ENCODE measurements at places on chromosomes 13 and 19. TPM values are rescaled to one million over a fixed set of nuclear protein-coding genes. Genes with fewer than 3 reads are reported as not detected.
A peak's percentile ranks its signal among the peaks of the same experiment; 100 is the strongest.

CRX gene
- total RNA-seq, result not detected

- H3K27me3 ChIP-seq, result no peaks in the 10 kb centered on the region
- H3K4me1 ChIP-seq, result no peaks in the 10 kb centered on the region
- no peaks in the 10 kb centered on the region for H3K36me3 ChIP-seq
Observed at GRCh38 chr13:46281779-46282178, 70.1 kb downstream of the LRRC63 start.

DNA sequence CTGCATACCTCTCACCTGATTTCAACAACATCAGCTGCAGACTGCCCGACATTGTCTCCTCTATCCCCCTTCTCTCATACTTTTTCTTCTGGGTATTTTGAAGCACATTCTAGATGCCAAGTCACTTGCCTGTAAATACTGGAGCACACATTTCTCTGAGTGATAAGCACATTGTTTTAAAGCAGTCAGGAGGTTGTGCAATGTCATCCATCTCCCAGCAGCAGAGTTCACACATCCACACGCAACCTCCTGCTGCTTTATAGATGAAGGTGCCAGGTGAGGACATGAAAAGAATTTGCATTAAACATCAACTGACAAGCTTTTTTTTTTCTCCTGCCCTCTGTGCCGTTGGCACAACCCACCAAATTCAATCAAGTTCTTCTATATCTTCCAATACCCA lies 5.5 kb downstream of the UPK1A start:
- no peak for DNase-seq
- H3K4me1 ChIP-seq, result no peaks in the 10 kb centered on the region
- H3K27ac ChIP-seq, result no peak overlapping the region

DNA sequence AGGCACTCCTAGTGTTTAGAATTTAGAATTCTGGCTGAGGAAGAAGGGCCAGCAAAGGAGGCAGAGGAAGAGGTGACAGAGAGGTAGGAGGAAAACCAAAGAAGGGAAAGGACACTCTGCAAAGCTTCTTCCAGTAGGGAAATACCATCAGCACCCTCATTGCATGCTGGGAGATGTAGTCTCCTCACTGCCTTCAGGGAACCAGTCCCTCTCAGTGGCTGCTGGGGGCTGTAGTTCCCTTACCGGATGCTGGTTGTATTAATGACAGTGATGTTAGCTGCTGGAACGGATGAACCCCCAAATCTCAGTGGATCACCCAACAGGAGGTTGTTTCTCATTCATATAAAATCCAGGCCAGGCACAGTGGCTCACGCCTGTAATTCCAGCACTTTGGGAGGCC lies 10.1 kb downstream of the GRIN2D start:
- H3K4me1 ChIP-seq, result no peaks in the 10 kb centered on the region
- H3K4me3 ChIP-seq, result no peak overlapping the region
- peak; percentile 60 for DNase-seq
- peaks cover 19% of the 10 kb centered on the region for H3K27me3 ChIP-seq
- H3K27ac ChIP-seq, result no peak overlapping the region

GRCh38 chr19:46953955-46954501 lies 65.6 kb upstream of the NPAS1 start:
- DNase-seq, result no peak
- H3K36me3 ChIP-seq, result no peaks in the 10 kb centered on the region
- peak overlapping the region; percentile 51 for H3K27ac ChIP-seq
- H3K4me3 ChIP-seq, result no peak overlapping the region

- H3K4me1 ChIP-seq, result no peaks in the 10 kb centered on the region
- no peaks in the 10 kb centered on the region for H3K27me3 ChIP-seq
- peaks cover 51% of the 10 kb centered on the region for H3K36me3 ChIP-seq
- DNase-seq, result peak; percentile 15
- H3K27ac ChIP-seq, result no peak overlapping the region
- H3K4me3 ChIP-seq, result no peak overlapping the region
Observed at GRCh38 chr19:32642771-32643170, 32.2 kb downstream of the ANKRD27 start.

DNA sequence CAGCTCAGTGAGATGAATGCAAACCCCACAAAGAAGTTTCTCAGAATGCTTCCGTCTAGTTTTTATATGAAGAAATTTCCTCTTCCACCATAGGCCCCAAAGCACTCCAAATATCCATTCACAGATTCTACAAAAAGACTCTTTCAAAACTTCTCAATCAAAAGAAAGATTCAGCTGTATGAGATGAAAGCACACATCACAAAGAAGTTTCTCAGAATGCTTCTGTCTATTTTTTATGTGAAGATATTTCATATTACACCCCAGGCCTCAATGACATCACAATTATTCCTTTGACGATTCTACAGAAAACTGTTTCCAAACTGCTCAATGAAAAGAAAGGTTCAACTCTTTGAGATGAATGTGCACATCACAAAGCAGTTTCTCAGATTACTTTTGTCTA lies 1819.4 kb downstream of the UQCRFS1 start:
- no peak overlapping the region for H3K4me3 ChIP-seq
- no peaks in the 10 kb centered on the region for H3K36me3 ChIP-seq
- DNase-seq, result no peak

GRCh38 chr13:44971656-44972595 lies 17.3 kb downstream of the NUFIP1 start:
- no peak overlapping the region for H3K4me3 ChIP-seq
- no peaks in the 10 kb centered on the region for H3K36me3 ChIP-seq
- no peaks in the 10 kb centered on the region for H3K27me3 ChIP-seq

GRCh38 chr13:99075268-99076191 lies 97.7 kb upstream of the DOCK9 start:
- H3K27ac ChIP-seq, result peak overlapping the region; percentile 16
- peaks cover 22% of the 10 kb centered on the region for H3K4me1 ChIP-seq
- H3K36me3 ChIP-seq, result no peaks in the 10 kb centered on the region

- peaks cover 7% of the 10 kb centered on the region for H3K27me3 ChIP-seq
- DNase-seq, result no peak
- no peak overlapping the region for H3K27ac ChIP-seq
- no peak overlapping the region for H3K4me3 ChIP-seq
Observed at GRCh38 chr19:54319049-54319448, 6.1 kb upstream of the LILRA5 start.

DNA sequence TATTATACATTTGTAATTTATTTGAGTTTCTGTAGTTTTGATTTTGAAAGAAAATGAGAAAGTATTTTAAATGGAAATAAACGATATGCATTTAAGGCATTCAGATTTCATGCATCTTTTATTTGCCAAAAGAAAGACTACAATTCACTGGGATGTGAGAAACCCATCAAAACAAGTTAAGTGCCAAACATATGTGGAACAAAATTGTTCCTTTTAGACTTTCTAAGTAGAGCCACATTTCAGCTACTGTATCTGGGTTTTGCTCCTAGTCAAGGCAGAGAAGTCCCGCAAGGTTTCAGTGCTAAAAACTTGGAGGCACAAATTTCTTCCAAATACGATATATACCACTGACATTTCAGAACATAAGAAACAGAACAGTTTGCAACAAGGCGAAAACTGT lies 1191.9 kb downstream of the SLITRK5 start:
- H3K36me3 ChIP-seq, result no peaks in the 10 kb centered on the region
- no peak overlapping the region for H3K4me3 ChIP-seq
- DNase-seq, result no peak
- H3K4me1 ChIP-seq, result no peaks in the 10 kb centered on the region
- H3K27ac ChIP-seq, result no peak overlapping the region
- H3K27me3 ChIP-seq, result no peaks in the 10 kb centered on the region

DNA sequence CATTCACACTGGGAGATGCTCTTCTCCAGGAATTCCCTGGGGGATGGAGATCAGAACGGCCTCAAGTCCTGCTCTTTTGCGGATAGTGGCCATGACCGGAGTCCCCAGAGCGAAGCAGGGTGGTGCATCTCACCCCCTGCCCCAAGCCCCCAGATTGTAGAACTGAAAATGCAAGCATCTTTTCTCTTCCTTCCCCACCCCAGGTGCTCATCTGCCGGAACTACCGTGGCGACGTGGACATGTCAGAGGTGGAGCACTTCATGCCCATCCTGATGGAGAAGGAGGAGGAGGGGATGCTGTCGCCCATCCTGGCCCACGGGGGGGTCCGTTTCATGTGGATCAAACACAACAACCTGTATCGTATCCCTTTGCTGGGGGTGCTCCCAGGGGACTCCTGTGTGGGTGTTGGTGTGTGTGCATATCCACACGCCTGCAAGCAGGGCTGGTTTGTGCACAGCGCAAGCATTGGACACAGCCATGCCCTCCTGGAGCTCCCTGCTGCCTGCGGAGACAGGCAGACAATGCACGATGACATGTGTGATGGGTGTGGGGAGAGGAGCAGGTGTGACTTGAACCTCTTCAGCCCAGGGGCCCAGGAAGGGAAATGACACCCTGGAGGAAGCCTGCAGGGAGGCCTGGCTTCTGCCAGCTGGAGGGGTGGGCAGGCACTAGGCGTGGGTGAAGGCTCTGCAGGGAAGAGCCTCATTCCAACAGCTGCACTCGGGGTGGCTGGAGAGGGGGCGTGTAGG lies 5.7 kb downstream of the AP1M1 start:
- peaks cover 15% of the 10 kb centered on the region for H3K4me1 ChIP-seq
- H3K36me3 ChIP-seq, result peaks cover 8% of the 10 kb centered on the region
- no peak overlapping the region for H3K27ac ChIP-seq
- no peak for DNase-seq
- no peaks in the 10 kb centered on the region for H3K27me3 ChIP-seq

DNA sequence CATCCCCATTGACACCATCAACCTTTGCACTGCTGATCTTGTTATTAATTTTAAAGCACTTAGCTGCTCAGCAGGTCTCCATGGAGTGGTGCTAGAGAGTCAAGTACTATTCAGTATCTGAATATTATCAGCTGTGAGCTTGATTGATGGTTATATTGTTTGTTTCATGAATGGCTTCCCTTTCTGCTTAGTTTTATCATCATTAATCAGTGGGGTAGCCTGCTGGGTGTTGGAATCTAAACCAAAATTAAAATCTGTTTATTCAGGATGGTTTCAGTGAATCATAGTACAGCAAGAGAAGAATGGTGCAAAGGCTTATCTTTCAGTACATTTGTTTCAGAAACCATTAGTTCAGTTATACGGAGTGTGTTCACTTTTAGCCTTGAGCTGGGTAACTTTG lies 42.5 kb upstream of the SCEL start:
- no peak overlapping the region for H3K4me3 ChIP-seq
- H3K36me3 ChIP-seq, result no peaks in the 10 kb centered on the region
- no peak overlapping the region for H3K27ac ChIP-seq
- no peak for DNase-seq
- no peaks in the 10 kb centered on the region for H3K4me1 ChIP-seq
